ENCODE measurements at places on chromosomes 1 and 21.
A peak's percentile ranks its signal among the peaks of the same experiment; 100 is the strongest.

DNA sequence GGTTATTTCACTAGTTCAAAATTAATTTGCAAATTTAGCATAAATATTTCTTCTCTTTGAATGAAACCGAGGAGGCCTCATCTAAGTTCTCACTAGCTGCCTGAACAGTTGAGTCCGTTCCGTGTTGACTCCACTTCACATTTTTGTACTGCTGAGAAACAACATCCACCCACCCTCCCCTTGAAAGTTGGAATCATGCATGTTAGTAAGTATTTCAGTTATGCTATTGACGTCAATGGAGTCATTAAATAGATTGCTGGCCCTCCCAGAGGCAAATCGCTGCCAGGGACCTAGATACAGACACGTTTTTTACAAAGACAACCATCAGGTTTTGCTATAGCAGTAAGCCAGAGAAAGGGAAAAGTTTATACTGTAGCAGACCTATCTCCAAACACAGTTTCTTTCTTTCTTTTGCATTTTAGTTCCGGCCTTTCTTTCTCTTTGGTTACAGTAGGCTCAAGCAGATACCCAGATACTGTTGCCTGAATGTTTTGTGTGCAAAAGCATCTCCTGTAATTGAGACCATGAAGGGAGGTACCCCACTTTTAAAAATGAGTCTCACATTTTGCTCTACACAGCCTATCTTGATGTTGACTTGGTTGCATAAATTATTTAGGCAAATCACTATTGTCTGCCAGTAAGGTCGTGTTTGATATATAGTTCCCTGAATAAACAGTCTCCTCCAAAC, 262.6 kb upstream of the SGIP1 start:
- no peak for DNase-seq

- DNase-seq, result no peak
Measured at GRCh38 chr1:203126866-203127665, 460 bp upstream of the ADORA1 start.

- no peak for DNase-seq
Measured at GRCh38 chr1:230502996-230503395, 76.9 kb upstream of the PGBD5 start.

- peak; percentile 51 for DNase-seq
Measured at GRCh38 chr1:12434174-12434573, 183.8 kb downstream of the DHRS3 start.

DNA sequence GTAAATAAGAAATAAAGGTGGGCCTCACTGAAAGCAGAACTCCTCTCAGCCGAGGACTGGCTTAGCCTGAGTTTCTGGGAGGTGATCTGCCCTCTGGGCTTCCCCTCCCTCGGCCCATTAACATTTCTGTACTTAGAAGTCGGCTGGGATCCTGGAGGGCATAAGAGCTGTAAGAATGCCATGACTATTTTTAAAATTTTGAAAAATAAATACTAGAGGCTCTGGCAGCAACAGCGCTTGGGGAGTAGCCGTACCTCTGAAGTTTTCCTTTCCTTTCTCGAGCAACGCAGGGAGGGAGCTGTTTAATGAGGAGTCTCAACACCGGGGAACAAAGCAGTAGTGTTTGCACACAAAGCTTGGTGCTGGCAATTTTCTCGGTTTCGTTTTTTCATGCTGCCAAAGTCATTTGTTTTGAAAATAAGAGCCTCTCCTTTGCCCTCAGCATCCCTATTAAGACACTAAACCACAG, 498.7 kb downstream of the SMYD3 start:
- no peak for DNase-seq

DNA sequence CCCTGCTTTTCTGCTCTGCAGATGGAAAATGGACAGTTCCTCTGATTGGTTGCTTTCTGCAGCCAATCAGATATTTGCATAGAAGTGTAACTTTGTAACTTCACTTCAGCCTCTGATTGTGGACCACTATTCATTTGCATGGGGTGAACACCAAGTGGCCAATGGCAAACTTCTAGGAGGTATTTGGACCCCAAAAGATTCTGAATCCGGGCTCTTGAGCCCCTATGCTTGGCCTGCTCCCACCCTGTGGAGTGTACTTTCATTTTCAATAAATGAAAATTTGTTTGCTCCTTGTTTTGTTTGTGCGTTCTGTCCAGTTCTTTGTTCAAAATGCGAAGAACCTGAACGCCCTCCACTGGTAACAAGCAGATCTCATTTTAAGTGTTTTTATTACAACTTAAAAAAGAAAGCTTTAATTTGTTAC, 6.4 kb upstream of the GSTM4 start:
- DNase-seq, result no peak

- DNase-seq, result no peak
Measured at GRCh38 chr1:206445911-206446356, 24.3 kb upstream of the IKBKE start.

GRCh38 chr1:212188599-212189351, 96.4 kb upstream of the PPP2R5A start:
- DNase-seq, result no peak

DNA sequence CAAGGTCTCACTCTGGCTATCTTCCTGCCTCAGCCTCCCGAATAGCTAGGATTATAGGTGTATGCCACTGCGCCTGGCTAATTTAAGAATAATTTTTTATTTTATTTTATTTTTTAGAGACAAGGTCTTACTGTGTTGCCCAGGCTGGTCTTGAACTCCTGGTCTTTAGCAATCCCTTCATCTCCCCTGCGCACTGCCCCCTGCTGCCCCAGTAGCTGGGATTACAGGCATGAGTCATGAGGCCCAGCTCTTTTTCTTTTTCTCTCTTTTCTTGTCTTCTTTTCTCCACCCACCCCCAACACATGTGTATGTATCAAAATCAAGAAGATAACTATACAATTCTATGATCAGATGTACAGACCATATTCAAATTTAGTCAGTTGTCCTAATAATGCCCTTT, 87.2 kb downstream of the PEX14 start:
- no peak for DNase-seq

DNA sequence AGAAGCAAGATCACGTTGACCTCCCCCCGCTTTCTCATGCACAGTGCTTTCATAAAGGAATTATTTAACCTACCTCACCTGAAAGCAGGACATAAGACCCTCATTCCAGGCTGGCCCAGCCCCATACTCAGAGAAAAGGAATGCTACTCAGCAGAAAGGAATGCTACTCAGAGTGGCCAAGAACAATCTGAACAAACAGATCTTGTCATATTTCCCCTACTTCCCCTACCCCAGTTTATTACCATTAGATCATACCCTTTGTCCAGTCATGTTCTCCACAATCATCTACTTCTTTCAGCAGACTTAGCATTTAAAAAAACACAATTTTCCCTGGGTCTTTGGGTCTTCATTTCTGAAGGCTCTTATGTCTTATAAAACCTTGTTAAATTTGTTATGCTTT, 89.8 kb downstream of the SLC16A1 start:
- no peak for DNase-seq

DNA sequence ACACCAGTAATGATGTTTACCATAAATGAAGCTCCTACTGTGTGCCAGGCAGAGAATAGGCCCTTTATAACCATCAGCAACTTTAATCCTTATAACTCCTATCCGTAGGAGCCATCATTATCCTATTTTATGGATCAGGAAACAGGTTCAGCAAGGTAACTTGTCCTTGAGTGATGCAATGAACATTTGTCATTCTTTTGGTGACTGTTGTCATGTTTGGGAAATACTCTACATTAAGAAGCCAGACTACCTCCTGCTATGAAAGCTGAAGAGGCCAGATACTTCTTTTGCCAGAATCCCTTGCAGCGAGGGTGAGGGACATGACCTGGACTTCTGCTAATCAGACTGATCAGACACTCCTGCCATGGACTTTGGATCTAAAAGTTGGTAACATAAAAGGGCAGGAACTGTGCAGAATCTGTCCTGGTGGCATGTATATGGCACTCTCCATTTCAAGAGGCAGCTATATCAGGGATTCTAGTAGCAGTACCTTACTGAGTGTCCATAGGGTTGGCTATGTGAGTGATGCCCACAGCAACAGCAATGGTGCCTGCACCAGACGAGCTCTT, 33.1 kb upstream of the SRRM1 start:
- no peak for DNase-seq

DNA sequence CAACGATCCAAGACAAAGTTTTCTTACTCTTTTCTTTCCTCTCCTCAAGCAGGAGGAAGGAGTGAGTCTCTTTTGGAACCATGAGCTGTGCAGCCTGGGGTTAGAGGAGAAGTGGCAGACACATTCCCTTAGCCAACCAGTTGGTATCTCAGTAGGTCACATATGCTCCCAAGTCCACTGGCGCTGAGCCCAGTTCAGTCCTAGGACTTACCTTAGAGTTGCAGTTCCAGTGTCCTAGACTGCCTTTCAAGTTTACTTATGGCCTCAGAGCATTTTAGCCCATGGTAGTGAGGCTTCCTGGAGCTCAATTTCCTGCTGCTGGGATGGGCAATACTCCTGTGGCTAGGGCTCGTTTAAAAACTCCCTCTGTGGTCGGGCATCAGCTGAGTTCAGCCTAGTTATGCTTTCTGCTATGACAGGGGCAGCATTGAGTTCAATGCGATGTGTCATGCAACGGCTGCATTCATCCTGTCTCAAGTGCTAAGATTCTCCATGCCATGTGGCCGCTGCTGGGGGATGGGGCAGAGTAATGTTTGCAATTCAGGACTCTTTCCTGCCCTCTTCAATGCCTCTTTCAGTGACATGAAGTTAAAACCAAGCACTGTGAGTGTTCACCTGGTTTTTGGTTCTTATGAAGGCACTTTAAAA, 103.8 kb downstream of the LRRC7 start:
- no peak for DNase-seq

DNA sequence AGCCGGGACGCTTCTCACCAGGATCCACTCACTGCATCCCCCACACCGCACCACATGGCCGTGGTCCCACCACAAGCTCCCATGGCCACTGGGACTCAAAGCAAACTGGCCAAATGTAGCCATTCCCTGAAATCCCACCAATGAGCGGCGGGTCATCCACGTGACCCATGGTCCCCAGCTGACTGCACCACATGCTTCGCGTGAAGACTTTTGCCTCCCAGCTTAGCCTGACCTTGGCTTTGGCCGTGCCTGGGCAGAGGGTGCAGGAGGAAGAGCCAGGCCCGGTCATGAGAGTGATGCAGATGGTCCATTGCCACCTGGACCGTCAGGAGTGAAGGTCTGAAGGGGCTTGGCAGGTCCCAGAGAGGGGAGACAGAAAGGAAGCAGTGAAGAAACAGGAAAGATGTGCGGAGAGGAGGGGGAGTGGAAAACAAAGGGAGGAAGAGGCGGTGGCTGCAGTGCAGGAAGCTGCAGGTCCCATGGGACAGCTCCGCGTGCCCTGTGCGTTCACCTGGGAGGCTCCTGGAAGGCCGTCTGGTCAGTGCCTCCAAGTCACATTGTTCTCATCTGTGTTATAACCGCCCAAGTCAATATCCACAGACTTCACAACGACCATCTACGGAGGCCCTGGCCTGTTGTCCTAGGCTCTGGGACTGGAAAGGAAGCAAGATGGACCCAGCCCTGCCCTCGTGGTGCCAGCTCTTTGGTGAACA, 167.8 kb upstream of the AJAP1 start:
- no peak for DNase-seq

DNA sequence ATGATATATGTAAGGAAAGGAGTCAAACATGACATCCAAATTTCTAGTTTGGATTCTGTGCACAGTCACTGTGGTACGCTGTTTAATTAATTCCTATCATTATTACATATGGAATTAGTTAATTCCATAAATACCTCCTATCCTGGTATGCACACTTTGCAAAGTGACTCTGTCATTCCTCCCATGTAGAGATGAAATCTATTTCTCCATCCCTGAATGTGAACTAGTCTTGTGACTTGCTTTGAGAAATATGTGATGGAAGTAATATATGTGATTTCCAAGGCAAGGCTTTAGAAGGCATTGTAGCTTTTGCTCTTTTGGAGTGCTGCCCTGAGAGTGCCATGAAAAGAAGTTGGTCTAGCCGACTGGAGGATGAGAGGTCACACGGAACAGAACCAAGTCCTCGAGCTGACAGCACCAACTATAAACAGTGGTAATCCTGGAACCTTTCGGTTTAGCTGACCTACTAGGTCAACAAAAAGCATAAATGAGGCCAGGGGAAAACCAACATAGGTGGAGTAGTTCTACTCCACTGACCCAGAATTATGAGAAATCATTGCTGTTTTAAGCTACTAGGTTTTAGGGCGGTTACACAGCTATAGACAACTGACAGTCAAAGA, 1.5 kb downstream of the SELENOF start:
- no peak for DNase-seq

- no peak for DNase-seq
Measured at GRCh38 chr1:234743791-234744611, 134.0 kb upstream of the IRF2BP2 start.

DNA sequence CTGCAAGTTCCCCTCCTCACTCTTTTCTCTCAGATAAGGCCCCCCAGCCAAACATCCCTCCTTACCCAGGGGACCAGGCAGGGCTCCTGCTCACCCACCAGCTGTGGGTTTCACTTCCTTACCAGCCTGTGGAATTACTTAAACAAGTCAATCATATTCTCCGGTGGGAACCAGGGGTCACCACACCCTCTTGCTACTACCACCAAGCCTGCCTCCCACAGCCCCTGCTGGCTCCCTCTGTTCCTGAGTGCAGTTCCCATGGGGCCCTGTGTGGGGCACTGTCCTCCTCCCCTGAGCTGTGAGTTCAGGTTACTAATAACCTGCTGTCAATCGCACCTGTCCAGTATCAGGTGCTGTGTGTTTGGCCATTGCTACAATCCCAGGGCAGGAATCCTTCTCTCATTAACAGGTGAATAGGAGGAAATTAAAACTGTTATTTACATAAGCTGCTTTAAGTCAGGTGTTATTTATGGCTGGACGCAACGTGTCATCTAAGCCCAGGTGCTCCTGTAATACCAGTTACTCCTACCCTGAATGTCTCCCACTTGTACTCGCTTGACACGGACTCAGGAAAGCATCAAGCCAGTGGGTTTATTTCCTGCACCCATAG, 53.1 kb upstream of the LBR start:
- peak; percentile 8 for DNase-seq

DNA sequence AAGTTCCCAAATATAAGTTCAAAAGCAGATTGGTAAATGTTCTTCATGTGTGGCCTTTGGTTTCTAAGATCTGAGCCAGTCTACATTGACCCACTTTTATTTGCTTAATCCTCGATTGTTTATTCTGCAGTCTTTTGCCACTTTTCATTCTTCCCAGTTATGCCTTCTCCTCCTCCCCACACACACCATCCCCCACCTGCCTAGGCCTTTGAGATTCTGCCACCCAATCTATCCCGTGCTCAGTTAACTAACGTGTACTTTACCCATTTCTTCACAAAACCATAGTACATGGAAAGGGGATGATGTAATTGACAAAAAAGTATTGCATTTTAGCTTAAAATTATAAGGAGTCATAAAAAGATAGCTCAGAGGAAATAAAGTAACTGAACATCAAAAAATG, 3.7 kb downstream of the CFH start:
- DNase-seq, result no peak
